ENCODE measurements at places on chromosomes 13 and 19. TPM values are rescaled to one million over a fixed set of nuclear protein-coding genes. Genes with fewer than 3 reads are reported as not detected.

DNA sequence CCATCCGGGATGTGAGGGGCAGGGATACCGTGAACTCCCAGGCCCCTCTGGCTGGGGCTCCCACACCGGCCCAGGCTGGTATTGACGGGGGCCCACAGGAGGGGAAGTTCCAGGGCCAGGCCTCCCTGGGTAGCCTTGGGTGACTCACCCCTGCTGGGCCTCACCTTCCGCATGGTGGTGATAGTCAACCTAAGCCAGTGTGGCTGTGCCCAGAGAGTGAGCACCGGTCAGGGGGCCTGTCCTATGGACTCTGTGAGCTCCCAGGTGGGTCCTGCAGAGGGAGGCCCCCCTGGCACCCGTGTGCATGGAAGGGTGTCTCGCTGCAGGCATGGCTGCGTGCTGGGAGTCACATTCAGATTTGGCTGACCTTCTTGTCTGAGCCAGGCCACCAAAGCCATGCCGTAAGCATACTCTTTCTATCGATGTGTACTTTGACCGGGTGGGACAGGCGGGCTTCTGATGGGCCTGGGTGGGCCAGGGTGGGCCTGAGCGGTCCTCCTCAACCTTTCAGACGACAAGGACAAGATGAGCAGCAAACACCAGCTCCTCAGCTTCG, 27.6 kb downstream of the DHX34 start:
- DNase-seq, result no peak

CYP2A6 gene
- not detected for total RNA-seq

PPFIA3 gene
- total RNA-seq, result 1.6 TPM

DNA sequence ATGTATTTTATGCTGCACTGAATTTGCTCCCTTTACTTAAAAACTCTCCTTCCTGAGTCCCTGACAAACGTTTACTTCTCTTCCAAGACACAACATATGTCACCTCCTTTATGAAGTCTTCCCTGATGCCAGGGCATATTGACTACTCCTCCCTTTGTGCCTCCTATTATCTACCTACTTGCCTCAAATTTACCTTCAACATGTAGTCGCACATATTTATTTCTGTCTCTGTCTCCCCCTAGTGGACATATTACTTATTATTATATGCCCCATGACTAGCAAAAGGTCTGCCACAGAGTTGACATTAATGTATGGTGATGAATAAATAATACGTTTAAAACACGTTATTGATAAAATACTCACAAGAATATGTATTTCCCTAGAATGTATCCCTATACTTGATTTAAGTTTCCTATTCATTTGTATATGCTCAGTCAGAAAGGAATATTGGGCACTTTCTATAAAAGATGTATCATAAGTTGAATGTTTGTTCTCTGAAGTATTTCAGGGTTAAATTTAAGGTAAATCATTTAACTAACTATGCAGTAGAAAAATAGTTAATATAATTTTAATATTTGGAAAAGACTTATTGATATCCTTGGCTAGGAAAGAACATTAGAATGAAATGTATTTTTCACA, 250.3 kb upstream of the ATXN8OS start:
- DNase-seq, result peak; percentile 20

ESD gene
- 118 TPM for total RNA-seq

DUXA gene
- not detected for total RNA-seq

DNA sequence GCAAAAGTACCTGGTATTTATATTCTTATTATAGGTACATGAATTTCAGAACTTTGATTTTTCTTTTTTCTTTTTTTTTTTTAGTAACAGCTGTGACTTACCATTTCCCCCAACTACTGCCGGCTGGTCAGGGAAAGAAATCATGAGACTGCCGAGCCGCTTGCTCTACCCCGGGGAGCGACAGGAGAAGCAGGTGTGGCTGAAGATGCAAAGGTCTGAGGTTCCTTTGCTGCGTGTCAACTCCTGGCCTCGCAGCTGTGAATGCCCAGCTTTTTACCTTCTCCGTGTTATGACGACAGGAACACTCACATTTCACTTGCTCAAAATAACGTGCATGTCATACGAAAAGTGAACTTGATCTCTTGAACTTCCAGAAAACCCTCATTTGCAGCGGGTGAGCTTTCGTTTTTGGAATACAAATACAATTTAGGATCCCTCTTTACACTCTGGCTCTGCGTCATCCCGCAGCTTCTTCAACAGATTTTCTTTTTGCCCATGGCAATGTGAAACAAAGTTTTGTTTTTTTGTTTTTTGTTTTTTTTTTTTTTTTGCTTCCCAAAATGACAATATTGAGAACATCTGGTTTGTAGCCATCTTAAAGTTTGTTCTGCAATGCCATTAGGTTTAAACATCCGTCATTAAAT, 117.9 kb downstream of the EFNB2 start:
- peak; percentile 44 for DNase-seq

- DNase-seq, result no peak
Observed at GRCh38 chr13:73891805-73892204, 242.4 kb downstream of the KLF12 start.

CEACAM1 gene
- 0.97 TPM for total RNA-seq

DNA sequence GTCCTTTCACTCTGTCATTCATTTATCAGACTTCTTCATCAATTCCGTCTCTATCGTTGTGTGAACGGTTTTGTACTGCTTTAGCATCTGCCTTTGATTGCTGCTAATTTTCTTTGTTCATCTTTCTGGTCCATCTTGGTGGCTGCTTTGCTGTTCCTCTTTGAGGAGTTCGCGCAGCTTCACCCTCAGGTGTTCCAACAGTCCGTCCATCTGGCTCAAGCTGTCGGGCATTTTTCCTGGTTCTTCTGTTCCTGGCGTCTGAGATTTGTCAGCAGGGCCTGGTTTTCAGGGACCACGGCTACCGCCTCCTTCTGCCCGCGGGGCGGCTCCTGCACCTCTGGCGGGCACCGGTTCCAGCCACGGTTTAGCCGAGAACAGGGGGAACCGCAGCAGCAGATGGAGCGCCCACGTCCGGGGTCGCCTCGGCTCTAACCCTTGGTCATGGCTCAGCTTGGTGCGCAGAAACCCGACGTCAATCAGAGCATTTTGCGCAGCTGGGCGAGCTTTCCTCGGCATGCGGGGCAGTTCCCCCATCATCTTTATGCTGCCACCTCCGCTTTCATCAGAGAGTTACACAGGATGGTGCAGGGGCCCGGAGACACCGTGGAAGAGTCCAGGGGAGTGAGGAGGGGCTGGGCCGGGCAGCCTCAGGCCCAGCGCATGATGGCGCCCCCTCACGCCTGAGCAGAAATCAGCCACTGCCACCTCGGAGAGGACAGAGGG, 89.5 kb downstream of the ZNF100 start:
- DNase-seq, result no peak

DNA sequence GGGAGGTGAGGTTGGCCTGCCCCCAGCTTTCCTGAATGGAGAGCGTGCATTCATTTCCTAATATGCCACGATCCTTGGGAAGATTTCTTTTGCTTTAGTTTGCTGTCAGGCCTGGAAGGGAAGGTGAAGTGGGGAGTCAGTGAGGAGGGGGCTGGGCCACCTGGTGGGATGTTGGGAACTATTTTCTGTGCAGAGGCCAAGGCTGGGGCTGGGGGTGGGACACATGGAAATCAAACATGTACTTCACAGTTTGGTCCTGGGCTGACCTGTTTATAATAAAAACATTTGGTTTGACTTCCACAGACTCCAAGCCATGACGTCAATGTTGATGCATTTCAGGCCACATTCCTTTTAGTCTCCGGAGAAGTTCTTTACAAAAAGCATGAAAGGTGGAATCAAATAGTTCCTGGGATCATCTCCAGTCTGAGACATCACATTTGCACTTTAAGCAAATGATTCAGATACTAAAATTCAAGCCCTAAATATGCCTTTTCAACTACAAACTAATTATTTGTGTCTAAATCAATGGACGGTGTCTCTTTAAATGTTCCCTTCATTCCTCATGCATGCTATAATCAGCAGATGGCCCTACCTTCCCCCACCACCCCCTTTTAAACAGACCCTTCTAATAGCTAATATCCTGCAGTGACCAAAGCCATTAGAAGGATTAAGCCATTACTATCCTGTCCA, 41.5 kb upstream of the MEDAG start:
- DNase-seq, result peak; percentile 97

DNA sequence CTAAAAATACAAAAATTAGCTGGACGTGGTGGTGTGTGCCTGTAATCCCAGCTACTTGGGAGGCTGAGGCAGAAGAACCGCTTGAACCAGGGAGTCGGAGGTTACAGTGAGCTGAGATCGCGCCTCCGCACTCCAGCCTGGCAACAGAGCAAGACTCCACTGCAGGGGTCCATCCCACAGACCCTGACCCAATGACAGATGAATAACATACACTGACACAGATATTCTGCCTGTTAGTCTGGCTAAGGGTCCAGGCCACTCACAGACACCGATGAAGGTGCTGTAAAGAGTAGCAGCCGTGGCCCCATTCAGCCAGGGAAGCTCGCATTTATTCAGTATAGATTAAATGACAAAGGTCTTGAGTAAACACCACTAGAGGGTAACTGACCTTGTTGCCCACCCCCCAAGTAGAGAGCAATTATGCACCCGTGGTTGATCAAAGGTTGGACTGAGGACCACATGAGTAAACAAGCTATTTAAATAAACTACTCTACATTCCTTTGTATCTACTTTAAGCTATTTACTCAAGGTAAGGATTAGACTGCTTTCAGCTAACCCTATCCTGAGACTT, 8.5 kb upstream of the CRYL1 start:
- DNase-seq, result no peak

DNA sequence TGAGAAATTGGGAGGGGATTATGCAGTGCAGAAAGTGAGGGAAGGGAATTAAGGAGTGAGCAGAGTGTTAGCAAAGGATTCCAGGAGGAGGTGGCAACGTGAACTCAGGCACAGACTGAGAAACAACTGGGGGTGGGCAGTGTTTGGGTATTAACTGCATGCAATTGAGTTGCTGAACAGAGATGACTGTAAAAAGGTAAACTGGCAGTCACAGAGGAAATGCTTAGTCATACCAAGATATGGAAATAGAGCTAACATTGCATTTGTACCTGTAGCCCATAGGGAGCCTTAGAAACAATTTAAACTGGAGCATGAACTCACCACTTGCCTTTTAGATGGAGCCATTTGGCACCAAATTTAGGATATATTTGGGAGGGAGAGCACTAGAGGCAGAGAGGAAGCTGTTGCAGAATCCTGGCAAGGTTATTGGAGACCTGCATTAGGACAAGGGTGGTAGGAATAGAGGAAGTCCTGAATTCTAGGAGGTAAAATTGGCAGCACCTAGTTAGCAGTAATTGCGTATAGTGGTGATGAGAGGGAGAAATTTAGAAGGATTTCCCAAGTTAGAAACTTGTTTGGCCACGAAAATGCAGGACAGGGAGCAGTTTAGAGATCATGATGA, 100.6 kb upstream of the FRY start:
- DNase-seq, result no peak

PGLYRP2 gene
- not detected for total RNA-seq

DNA sequence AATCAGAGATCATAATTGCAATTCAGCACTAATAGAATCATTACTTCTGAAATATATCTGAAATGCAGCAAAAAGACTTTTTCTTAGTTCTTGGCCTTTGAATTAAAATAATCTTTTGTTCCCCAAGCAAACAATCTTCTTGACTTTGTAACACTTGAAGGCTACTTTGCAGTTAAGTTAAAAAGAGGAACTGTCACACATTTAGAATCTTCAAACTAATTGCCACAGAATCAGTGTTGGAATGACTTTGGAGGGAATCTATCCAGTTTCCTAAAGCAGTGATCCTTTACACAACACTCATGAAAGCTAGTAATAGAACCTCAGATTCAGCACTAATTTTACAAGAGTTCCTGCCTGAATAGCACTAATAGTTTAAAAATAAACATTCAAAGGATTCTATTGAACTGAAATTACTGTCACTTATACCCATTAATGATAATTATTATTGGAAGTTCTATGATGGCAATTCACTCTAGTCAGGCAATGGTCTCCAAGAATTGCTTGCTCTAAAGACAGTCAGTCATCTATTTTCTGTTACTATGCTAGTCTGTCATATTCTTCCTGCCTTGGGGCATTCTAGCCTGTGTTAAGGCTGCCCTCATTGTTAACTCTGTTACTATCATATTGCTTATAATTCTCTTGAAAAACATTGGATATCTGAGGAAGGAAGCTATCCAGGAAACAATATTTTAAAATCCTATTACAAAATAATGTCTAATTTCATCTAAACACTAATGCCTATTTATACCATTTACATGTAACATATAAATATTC, 362.4 kb downstream of the DIAPH3 start:
- no peak for DNase-seq

GRCh38 chr13:33311040-33311439, 25.5 kb upstream of the STARD13 start:
- DNase-seq, result no peak

LIM2 gene
- total RNA-seq, result not detected

Measured in fibroblast of villous mesenchyme (primary cell).